ENCODE measurements at places on chromosomes 7 and 10. TPM values are rescaled to one million over a fixed set of nuclear protein-coding genes. Genes with fewer than 3 reads are reported as not detected.

- no peak for DNase-seq
Measured at GRCh38 chr10:88158526-88159122, 295.2 kb downstream of the PTEN start.

- no peak for DNase-seq
Measured at GRCh38 chr10:112124866-112125265, 58.7 kb downstream of the GPAM start.

DNA sequence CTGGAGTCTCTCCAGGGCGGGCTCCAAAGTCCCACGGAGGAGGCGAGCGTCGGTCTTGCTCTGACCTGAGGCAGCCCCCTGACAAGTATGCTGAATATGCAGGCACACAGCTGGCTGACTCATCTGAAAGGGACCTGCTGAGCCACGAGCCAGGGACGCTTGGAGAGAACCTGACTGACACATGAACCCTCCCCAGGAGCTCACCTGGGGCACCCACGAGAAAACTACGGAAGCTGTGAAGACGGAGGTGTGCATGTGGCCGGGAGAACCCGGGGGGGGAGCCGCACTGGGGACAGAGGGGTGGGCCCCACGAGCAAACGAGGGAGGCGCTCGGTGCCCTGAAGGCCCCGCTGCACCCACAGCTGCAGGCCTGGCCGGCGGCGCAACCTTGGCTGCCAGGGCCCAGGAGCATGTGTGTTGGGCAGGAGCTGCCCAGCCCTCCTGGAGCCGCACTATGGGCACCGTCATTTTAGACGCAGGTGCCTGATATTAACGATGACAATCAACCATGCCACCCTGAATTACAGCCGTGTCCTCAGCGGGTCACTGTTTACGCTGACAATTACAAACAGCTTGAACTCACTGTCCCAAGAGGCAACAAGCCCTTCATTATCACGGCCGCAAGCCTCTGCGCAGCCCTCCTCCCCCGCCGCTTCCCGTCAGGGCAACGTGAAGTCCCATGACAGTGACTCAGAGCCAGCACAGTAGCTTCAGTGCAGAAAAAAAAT is 64.7 kb downstream of the DIP2C start:
- DNase-seq = no peak

DNA sequence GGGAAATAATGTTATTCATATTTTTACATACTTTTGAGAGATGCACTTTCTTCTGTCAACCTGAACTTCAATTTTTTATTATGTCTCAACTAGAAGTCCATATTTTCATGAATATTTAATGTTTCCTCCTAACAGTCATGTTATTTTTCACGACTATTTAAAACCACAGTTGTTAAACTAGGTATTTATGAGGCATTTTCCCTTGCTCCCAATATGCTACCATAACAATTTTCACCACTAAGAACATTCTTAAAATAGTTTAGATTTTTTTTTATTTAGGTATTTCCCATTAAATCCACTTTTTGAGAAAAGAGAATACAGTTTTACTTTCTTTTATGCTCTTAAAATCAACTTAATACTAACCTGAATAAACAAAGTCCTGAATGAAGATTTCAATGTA is 89.4 kb downstream of the JAZF1 start:
- DNase-seq = no peak

The BMPER gene
- polyA plus RNA-seq = 7.2 TPM
